Transverse colon (tissue), 4 donors: ENCODE measurements at places on chromosomes 16 and 17. TPM values are rescaled to one million over a fixed set of nuclear protein-coding genes. Genes with fewer than 3 reads are reported as not detected.

- DNase-seq = peak; percentile 35
- no peak overlapping the region for H3K4me3 ChIP-seq
- H3K36me3 ChIP-seq = no peaks in the 10 kb centered on the region
- peaks cover 19% of the 10 kb centered on the region for H3K4me1 ChIP-seq
Measured at GRCh38 chr16:84507011-84507982, 2.8 kb upstream of the MEAK7 start.

DNA sequence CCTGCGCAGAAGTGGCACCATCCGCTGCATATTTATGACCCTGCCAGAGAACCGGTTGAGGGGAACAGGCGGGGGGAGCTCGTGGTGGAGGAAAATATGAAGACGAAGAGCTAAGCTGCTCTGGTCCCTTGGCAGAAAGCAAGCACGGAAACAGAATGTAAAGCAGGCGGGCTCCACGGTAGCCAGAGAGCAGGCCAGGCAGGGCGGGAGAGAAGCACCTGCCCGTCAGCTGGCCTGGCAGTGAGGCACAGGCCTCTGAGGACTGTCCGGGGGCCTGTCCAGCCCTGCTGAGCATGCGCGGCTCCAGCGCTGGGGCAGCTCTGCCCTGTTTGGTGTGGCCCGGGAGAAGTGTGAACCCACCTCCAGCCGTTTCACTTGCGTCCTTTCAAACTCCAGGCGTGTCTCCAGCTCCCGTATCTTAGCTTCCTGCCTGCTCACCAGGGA, 46.7 kb downstream of the PIPOX start:
- no peaks in the 10 kb centered on the region for H3K4me1 ChIP-seq
- H3K36me3 ChIP-seq = no peaks in the 10 kb centered on the region
- peak overlapping the region; percentile 62 for H3K27ac ChIP-seq
- peak; percentile 23 for DNase-seq
- H3K27me3 ChIP-seq = no peaks in the 10 kb centered on the region

- H3K36me3 ChIP-seq = no peaks in the 10 kb centered on the region
- no peak overlapping the region for H3K27ac ChIP-seq
- H3K27me3 ChIP-seq = peaks cover 53% of the 10 kb centered on the region
- no peak overlapping the region for H3K4me3 ChIP-seq
- H3K4me1 ChIP-seq = peaks cover 23% of the 10 kb centered on the region
Measured at GRCh38 chr17:68288804-68289203, 2.1 kb downstream of the SLC16A6 start.

DNA sequence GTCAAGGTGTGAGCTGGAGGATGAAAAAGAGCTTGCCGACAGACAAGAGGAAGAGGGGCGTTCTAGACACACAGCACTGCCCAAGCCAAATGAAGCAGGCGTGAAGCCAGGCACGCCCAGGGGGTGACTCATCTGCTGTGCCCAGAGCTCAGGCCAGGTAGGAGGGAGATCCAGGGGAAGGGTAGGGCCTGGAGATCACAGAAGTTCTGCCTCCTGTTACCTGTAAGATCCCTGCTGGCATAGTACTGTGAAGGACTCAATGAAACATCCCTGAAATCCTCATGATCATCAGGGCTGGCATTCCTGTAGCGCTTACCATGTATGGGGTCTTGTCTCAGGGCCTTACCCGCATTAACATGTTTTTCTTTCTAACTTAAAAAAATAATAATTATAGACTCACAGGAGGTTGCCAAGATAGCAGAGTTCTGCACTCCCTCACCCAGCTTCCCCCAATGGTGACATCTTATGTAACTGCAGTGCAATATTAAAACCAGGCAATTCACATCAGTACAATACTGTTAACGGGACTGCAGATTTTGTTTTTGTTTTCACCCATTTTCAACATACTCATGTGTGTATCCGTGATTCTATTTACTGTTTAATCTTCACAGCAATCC, 158.6 kb downstream of the XYLT1 start:
- DNase-seq = peak; percentile 89
- H3K27me3 ChIP-seq = no peaks in the 10 kb centered on the region
- peak overlapping the region; percentile 81 for H3K27ac ChIP-seq
- no peak overlapping the region for H3K4me3 ChIP-seq
- peaks cover 36% of the 10 kb centered on the region for H3K4me1 ChIP-seq

DNA sequence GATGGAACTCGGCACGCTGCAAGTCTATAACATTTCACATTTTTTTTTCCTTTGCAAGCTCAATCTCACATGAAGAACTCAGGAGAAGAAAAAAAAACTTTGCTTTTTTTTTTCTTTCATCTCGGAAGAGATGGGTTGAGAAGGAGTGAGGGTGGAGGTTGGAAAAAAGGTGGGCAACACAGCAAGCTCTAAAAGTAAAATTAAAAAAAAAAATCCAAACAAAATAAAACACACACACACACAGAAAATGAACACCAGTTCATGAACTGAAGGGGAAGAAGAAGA, 2.5 kb downstream of the MAF start:
- H3K4me1 ChIP-seq = peaks cover 8% of the 10 kb centered on the region
- no peak for DNase-seq
- peak overlapping the region; percentile 61 for H3K4me3 ChIP-seq
- peaks cover 40% of the 10 kb centered on the region for H3K27me3 ChIP-seq

DNA sequence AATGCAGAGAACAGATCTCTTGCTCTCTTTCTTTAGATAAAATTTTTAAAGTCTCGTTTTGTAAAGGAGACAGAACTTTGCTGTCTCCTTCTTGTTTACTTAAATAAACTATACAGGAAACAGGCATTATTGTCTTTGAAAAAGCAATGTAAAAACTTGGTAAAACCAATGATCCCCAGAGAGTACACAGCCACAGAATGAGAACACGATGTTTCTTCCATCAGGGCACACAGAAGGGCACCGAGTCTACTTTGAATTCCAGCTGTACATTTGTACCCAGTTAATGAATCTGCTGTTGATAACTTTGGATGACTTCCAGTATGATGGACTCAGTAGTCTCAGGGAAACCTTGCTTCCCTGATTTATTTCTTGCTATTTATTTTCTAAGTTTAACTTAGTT, 8.1 kb upstream of the TMEM100 start:
- H3K4me3 ChIP-seq = no peak overlapping the region
- peaks cover 15% of the 10 kb centered on the region for H3K4me1 ChIP-seq
- H3K36me3 ChIP-seq = no peaks in the 10 kb centered on the region
- DNase-seq = no peak
- H3K27ac ChIP-seq = peak overlapping the region; percentile 77

DNA sequence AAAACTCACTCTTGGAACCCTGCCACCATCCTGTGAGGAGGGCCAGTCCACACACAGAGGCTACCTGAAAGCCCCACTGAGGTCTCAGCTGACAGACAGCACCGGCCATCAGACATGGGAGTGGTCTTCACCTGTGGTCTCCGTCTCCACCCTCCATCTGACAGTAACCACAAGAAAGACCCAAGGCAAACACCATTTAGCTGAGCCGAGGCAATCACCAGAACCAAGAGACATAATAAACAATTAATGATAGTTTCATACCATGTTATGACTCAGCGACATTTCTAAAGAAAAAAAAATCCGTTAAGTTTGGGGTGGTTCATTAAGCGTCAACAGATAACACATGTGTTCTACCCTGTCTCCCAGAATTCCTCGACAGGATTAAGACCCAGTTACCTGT, 6.1 kb upstream of the EVPLL start:
- no peak for DNase-seq
- H3K27me3 ChIP-seq = no peaks in the 10 kb centered on the region
- H3K27ac ChIP-seq = no peak overlapping the region
- no peaks in the 10 kb centered on the region for H3K4me1 ChIP-seq

GRCh38 chr17:81552244-81553017, at the start of gene FAAP100:
TSS of gene FAAP100 (minus strand) at chr17:81552353. CDS start at chr17:81552330, 23 bp downstream.
- peak within 1 kb of the TSS; percentile 100 for H3K4me3 ChIP-seq
- H3K27me3 ChIP-seq = no peaks in the 10 kb centered on the region
- H3K27ac ChIP-seq = peak within 1 kb of the TSS; percentile 91
- H3K36me3 ChIP-seq = no peaks in the 10 kb centered on the region

DNA sequence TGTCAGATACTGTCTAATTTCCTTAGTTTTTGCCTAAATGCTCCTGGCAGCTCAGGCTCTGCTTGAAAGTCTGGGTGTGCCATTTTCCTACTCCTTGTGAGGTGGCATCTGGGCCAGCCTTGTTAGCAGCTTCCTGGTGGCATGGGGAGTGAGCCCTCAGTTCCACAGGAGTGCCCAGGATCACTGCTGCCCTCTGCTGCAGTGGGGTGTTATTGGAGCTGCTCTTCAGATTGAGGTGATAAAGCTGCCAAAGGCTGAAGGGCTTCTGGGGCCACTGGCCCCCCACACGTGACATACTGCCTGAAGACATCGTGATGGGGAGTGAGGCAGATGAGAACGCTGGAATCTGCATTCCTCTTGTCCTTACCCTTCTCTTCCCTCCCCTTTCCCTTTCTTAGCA, 27.4 kb downstream of the CEP95 start:
- H3K36me3 ChIP-seq = no peaks in the 10 kb centered on the region
- DNase-seq = no peak
- H3K4me3 ChIP-seq = no peak overlapping the region
- no peak overlapping the region for H3K27ac ChIP-seq
- no peaks in the 10 kb centered on the region for H3K4me1 ChIP-seq

DNA sequence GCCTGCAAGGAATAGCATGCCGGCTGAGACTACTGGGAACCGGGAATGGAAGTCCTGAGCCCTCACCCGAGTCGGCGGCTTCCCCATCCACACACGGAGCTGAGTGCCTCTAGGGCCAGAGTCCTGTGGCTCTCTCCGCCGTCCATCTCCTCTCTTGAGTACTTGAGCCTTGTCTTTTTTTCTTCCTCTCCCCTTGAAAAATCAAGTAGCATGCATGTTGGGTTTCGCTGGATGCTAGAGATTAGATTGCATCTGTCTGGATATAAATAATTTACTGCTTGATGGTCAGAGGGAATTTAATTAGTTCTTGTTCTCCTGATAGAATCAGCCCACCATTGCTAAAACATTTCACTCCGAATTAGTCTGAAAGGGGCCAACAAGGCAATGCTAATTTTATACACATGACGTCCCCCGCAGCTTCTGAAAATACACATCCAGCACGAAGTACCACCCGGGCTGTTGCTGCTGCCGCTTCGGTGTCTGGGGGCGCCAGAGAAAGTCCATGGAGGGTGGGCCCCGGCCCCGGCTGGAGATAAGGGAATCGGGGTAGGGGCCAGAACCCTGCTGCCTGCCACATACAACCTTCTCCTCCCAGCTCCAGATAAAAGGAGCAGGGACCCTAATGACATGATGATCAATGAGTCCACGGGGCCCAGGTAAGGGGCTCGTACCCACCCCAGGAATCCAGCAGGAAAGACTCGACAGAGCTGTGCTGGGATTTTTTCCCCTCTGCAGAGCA, 48.5 kb downstream of the RBFOX3 start:
- no peak for DNase-seq
- no peak overlapping the region for H3K4me3 ChIP-seq
- H3K27me3 ChIP-seq = peaks cover 14% of the 10 kb centered on the region

- peak overlapping the region; percentile 60 for H3K4me3 ChIP-seq
- peak overlapping the region; percentile 91 for H3K27ac ChIP-seq
- DNase-seq = peak; percentile 29
- H3K27me3 ChIP-seq = no peaks in the 10 kb centered on the region
Measured at GRCh38 chr17:29760279-29761039, 137.7 kb upstream of the CORO6 start.

DNA sequence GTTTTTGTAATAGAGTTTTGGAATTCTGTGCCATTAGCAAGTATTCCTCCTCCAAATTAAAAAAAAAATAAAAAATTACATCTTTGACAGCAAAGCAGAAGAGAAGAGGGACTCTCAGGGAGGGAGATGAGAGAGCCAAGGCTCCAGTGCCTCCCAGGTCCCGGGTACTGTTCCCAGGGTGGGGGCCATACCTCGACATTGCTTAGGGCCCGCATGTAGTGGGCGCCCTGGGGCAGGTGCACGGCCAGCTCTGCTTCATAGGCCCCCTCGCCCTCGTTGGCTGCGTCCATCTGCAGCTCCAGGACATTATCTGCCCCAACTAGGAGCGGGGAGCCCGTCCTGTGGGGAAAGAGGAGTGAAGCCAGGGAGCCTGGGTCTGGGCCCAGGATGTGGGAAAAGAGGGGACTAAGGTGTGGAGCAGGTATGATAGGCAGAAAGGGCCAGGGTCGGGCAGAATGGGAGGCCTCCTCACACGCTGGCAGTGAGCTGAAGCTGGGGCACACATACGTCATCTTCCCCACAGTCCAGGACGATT, 11.2 kb downstream of the ITGA2B start:
- peaks cover 10% of the 10 kb centered on the region for H3K27me3 ChIP-seq
- no peaks in the 10 kb centered on the region for H3K36me3 ChIP-seq
- peaks cover 5% of the 10 kb centered on the region for H3K4me1 ChIP-seq

- no peaks in the 10 kb centered on the region for H3K27me3 ChIP-seq
- H3K27ac ChIP-seq = no peak overlapping the region
- H3K36me3 ChIP-seq = no peaks in the 10 kb centered on the region
- no peaks in the 10 kb centered on the region for H3K4me1 ChIP-seq
- DNase-seq = no peak
Measured at GRCh38 chr16:13186813-13187212, 285.4 kb downstream of the SHISA9 start.

GRCh38 chr17:13594762-13595598, 6.7 kb downstream of the HS3ST3A1 start:
- no peaks in the 10 kb centered on the region for H3K4me1 ChIP-seq
- no peaks in the 10 kb centered on the region for H3K36me3 ChIP-seq
- no peak overlapping the region for H3K27ac ChIP-seq
- H3K4me3 ChIP-seq = no peak overlapping the region
- peaks cover 37% of the 10 kb centered on the region for H3K27me3 ChIP-seq

- peaks cover 99% of the 10 kb centered on the region for H3K27me3 ChIP-seq
- H3K4me3 ChIP-seq = no peak overlapping the region
- H3K36me3 ChIP-seq = no peaks in the 10 kb centered on the region
- H3K27ac ChIP-seq = no peak overlapping the region
- H3K4me1 ChIP-seq = peaks cover 4% of the 10 kb centered on the region
Measured at GRCh38 chr16:54923055-54923473, 7.6 kb upstream of the IRX5 start.

DNA sequence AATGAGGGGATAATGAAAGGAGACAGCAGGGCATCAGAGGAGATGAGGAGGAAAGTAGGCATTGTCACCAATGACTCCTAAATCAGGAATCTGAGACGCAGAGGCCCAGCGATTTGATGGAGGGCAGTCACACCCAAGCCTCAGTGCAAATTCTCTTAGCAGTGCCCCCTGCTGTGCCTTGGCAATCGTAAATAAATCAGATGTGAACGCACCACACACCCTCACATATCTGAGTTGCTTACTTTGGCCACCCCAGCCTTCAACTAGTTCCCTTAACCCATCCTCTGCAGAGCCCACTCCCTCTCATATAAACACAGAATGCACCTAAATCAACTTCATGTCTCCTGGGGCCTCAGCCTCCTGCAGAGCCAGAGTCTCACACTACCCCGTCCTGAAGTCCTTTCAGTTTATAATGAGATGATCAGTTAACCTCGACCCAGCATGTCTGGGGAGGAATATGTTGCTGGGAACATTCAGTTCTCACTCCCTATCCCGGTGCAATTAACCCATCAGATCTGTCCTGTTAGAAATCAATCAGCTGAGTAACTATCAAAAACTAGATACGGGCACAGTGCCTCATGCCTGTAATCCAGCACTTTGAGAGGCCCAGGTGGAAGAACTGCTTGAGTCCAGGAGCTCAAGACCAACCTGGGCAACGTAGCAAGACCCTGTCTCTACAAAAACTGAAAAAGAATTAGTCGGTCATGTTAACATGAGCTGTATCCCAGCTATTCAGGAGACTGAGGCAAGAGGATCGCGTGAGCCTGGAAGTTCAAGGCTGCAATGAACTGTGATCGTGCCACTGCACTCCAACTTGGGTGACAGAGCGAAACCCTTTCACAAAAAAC, 78.4 kb downstream of the SLC39A11 start:
- H3K36me3 ChIP-seq = no peaks in the 10 kb centered on the region
- H3K4me3 ChIP-seq = no peak overlapping the region
- no peak for DNase-seq

ADGRG1 gene
- 44.9 TPM for total RNA-seq

GRB7 gene
- 44.5 TPM for total RNA-seq

GP2 gene
- total RNA-seq = 2.7 TPM

RASL10B gene
- total RNA-seq = 1.4 TPM

KRT9 gene
- total RNA-seq = not detected

TP53TG3F gene
- not detected for total RNA-seq
